ENCODE measurements at places on chromosomes 13 and 19. TPM values are rescaled to one million over a fixed set of nuclear protein-coding genes. Genes with fewer than 3 reads are reported as not detected.
A peak's percentile ranks its signal among the peaks of the same experiment; 100 is the strongest.

GRCh38 chr19:55013596-55013995 lies 24.5 kb downstream of the GP6 start:
- no peak for DNase-seq

- DNase-seq, result no peak
Observed at GRCh38 chr19:6015841-6016545, 38.1 kb upstream of the RANBP3 start.

DNA sequence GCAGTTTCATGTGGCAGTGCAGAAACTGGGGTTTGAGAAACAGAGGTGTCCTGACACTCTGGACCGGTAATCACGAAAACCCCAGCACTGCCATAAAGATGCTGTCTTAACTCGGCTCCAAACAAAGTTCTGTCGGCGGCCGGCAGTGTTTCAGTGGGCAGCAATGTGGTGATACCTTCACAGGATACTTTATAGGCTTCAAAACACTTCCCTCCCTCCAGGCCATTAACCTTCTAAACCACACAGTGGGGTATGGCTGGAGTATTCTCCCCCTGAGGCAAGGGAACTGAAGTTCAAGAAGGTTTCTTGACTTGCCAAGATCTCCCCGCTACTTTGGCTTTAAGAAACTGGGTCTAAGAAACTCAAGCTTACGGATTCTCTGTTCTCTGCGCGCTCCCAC lies 1.1 kb downstream of the RUBCNL start:
- DNase-seq, result no peak

- DNase-seq, result no peak
Observed at GRCh38 chr13:102571075-102571474, 25.7 kb upstream of the TPP2 start.

GRCh38 chr13:35876601-35877000 lies 254.6 kb downstream of the DCLK1 start:
- no peak for DNase-seq

GRCh38 chr19:19540064-19540714 lies 2.1 kb downstream of the CILP2 start:
- no peak for DNase-seq

DNA sequence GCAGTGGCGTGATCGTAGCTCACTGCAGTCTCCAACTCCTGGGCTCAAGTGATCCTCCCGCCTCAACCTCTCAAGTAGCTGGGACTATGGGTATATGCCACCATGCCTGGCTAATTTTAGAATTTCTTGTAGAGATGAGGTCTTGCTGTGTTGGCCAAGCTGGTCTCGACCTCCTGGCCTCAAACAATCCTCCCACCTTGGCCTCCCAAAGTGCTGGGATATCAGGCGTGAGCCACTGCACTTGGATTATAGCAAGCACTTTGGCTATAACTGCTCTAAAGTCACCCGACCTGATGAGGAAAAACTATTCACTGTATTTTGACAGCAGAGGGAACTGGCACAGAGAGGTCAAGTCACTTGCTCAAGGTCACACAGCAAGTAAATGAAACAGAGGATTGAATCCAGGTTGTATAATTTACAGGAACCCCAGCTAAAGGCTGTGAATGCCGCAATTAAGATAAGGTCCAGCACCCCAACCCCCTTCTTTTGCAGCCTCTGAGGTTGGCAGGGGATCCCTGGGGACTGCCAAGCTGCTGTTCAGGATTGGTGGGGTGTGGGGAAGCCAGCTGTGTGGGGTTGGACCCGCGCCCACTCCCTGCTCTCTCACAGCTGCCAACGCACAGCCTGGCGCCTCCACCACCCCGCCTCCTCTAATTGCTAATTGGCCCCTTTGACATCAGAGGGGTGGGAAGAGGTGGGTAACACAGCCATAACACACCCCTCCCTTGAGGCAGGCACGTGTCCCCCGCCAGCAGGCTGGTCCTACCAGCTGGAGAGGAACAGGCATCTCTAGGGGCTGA lies 6.0 kb downstream of the TMIGD2 start:
- no peak for DNase-seq

DNA sequence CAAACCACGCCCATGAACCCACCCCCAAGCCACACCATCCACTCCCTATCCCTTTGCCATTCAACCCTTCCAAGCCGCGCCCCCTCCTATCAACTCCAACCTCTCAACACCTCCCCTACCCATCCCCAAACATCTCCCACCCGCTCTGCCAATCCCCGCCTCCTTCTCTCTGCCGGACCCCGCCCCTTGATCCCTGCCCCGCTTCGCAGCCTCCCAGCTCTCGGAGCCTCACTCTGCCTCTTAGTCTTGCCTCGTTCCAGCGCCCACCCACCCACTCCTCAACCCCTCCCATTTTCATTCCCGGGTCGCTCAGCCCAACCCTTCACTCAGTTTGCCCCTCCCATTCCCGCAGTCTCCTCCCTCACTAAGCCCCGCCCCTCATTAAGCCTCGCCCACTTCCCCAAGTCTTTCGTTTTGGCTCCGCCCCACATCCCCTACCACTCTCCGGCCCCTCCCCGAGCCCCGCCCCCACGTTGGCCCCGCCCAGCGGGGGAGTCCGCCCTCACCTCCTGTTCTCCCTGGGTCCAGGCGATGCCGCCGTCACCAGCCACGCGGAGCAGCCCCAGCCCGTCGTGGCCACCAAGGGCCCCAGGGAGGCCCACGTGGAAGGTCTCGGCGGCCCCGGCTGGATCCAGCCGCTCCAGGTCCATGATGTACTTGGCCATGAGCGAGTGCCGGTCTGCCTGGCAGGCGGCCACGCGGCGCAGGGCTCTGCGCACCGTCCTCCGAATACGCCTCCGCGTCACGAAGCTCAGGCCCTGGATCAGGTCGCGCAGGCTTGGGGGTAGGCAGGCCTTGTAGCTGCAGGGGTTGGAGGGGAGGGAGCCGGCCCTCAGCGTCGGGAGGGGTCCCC lies 5.7 kb downstream of the JAK3 start:
- peak; percentile 92 for DNase-seq

DNA sequence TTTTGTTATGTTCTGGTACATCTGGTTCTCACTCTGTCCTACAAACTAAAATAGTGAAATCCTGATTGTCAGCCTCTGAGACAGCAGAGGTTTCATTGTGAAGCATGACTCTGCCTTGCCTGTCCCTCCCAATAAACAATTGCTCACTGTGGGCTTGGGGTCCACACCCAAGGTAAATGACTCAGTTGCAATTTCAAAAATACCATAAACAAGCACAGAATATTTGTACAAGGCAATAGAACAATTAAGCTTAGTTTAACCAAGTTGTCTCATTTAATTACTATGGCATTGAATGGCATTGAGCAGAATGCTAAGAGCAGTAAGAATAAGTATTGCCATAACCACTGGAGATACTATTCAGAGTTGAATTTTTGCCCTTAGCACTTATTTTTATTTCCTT lies 353.6 kb downstream of the SPRY2 start:
- DNase-seq, result no peak

GRCh38 chr19:15372470-15372869 lies 7.1 kb downstream of the AKAP8 start:
- DNase-seq, result no peak

GRCh38 chr13:34465423-34465922 lies 476.6 kb upstream of the NBEA start:
- DNase-seq, result no peak

- no peak for DNase-seq
Observed at GRCh38 chr13:114063545-114064449, 68.6 kb downstream of the RASA3 start.

DNA sequence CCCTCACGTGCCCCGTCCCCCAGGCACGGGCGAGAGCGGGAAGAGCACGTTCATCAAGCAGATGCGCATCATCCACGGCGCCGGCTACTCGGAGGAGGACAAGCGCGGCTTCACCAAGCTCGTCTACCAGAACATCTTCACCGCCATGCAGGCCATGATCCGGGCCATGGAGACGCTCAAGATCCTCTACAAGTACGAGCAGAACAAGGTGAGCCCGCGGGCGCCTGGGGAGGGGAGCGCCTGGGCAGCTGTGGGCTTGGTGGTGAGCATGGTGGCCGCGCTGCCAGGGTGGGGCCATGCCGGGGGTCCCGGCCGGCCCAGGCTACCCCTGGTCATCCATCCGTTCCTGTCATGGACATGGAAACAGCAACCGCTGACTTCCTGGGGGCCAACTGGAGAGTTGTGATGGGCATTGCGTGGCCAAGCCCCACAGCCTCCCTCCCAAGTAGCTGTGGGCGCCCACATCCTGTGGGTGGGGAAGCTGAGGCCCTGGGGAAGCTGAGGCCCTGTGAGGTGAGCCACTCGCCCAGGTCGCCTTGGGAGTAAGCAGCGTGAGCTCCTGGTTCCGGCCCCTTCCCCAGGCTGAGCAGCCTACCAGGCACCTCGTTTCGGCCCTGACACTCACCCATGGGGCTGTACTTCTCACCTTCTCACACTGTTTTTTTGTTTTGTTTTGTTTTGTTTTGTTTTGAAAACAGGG lies 16.1 kb downstream of the GNA11 start:
- DNase-seq, result no peak

- no peak for DNase-seq
Observed at GRCh38 chr19:54616821-54617560, 13.3 kb upstream of the LILRB1 start.

SKA3 gene
- total RNA-seq, result 7.6 TPM

B3GNT3 gene
- 22.6 TPM for total RNA-seq

FFAR1 gene
- total RNA-seq, result 2.1 TPM

RNF17 gene
- total RNA-seq, result 0.12 TPM

ZNF677 gene
- total RNA-seq, result 47.9 TPM

SPTBN4 gene
- total RNA-seq, result 2.6 TPM

EEF2 gene
- 2,827 TPM for total RNA-seq

ZNF426 gene
- total RNA-seq, result 26.7 TPM

SLC1A6 gene
- 6.4 TPM for total RNA-seq

CACNG6 gene
- 0.27 TPM for total RNA-seq

ATP7B gene
- 27.7 TPM for total RNA-seq

CLIP3 gene
- total RNA-seq, result 5.6 TPM

ZNF730 gene
- 2.6 TPM for total RNA-seq

NOSIP gene
- 62.0 TPM for total RNA-seq

NPHS1 gene
- total RNA-seq, result 1.9 TPM
